ENCODE measurements at places on chromosomes 5 and 9. TPM values are rescaled to one million over a fixed set of nuclear protein-coding genes. Genes with fewer than 3 reads are reported as not detected.

- H3K4me1 ChIP-seq = peaks cover 25% of the 10 kb centered on the region
- H3K27ac ChIP-seq = peak overlapping the region; percentile 64
- no peaks in the 10 kb centered on the region for H3K27me3 ChIP-seq
- peak overlapping the region; percentile 33 for H3K4me3 ChIP-seq
Observed at GRCh38 chr5:139273572-139274289, 19.8 kb upstream of the MATR3 start.

The SLC34A1 gene
- not detected for total RNA-seq

DNA sequence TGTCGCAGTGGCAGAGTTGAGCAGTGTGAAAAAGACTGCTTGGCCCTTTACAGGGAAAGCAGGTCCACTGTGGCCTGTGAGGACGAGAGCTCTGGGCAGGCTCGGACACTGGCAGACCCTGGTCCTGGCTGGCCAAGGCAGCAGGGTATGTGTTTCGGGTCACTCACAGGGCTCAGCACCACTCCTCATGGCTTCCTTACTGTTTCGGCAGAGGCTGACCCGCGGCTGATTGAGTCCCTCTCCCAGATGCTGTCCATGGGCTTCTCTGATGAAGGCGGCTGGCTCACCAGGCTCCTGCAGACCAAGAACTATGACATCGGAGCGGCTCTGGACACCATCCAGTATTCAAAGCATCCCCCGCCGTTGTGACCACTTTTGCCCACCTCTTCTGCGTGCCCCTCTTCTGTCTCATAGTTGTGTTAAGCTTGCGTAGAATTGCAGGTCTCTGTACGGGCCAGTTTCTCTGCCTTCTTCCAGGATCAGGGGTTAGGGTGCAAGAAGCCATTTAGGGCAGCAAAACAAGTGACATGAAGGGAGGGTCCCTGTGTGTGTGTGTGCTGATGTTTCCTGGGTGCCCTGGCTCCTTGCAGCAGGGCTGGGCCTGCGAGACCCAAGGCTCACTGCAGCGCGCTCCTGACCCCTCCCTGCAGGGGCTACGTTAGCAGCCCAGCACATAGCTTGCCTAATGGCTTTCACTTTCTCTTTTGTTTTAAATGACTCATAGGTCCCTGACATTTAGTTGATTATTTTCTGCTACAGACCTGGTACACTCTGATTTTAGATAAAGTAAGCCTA lies 15.7 kb downstream of the SQSTM1 start:
- H3K36me3 ChIP-seq = peaks cover 28% of the 10 kb centered on the region
- H3K4me1 ChIP-seq = no peaks in the 10 kb centered on the region
- DNase-seq = no peak
- peak overlapping the region; percentile 16 for H3K27ac ChIP-seq
- H3K27me3 ChIP-seq = no peaks in the 10 kb centered on the region
- no peak overlapping the region for H3K4me3 ChIP-seq

DNA sequence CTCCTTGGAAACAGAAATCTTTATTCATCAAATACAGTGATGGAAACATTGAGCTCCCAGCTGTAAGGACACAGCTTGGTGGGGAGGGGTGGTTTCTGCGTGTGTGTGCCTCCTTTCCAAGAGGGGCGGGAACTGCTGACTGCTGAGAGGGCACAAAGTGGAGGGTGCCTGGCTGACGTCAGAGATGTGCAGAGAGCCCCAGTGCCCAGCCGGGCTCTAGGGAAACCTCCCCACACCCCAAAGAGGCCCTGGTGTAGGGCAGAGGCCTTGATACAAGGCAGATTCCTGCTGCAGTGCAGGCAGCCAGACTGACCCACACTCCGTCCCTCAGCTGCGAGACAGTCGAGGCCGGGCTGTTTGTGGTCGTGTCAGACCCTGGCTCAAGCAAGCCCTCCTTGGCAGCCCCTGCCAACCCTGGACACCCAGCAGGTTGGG lies 191.0 kb downstream of the CACNA1B start:
- H3K4me3 ChIP-seq = no peak overlapping the region
- no peak overlapping the region for H3K27ac ChIP-seq
- no peaks in the 10 kb centered on the region for H3K4me1 ChIP-seq
- no peak for DNase-seq

The EMB gene
- 2.8 TPM for total RNA-seq

GRCh38 chr5:460273-460625 lies 17.3 kb downstream of the EXOC3 start:
- no peak overlapping the region for H3K4me3 ChIP-seq
- H3K27ac ChIP-seq = no peak overlapping the region
- H3K36me3 ChIP-seq = peaks cover 19% of the 10 kb centered on the region
- H3K4me1 ChIP-seq = no peaks in the 10 kb centered on the region

The RASGEF1C gene
- total RNA-seq = 0.85 TPM

GRCh38 chr5:2375757-2376250 lies 375.7 kb downstream of the IRX2 start:
- H3K4me1 ChIP-seq = no peaks in the 10 kb centered on the region
- no peak overlapping the region for H3K4me3 ChIP-seq
- H3K36me3 ChIP-seq = no peaks in the 10 kb centered on the region
- no peak for DNase-seq
- no peak overlapping the region for H3K27ac ChIP-seq
- no peaks in the 10 kb centered on the region for H3K27me3 ChIP-seq

The PCDHGB4 gene
- total RNA-seq = 0.96 TPM

DNA sequence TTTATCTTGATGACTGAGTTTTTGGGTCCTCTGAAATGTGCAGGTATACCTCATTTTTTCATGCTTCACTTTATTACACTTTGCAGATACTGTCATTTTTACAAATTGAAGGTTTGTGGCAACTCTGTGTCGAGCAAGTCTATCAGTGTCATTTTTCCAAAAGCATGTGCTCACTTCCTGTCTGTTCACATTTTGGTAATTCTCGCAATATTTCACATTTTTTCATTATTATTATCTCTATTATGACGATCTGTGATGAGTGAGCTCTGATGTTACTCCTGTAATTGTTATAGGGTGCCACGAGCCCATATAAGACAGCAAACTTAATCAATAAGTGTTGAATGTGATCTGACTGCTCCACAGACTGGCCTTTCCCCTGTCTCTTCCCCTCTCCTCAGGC lies 73.4 kb upstream of the FBXW11 start:
- no peaks in the 10 kb centered on the region for H3K27me3 ChIP-seq
- H3K4me3 ChIP-seq = no peak overlapping the region
- peaks cover 10% of the 10 kb centered on the region for H3K36me3 ChIP-seq

The SLC6A18 gene
- total RNA-seq = not detected

The SMIM15 gene
- total RNA-seq = 123 TPM

- H3K27me3 ChIP-seq = no peaks in the 10 kb centered on the region
Observed at GRCh38 chr9:22159586-22159985, 150.5 kb upstream of the CDKN2B start.

- no peak for DNase-seq
- H3K4me1 ChIP-seq = no peaks in the 10 kb centered on the region
- H3K27me3 ChIP-seq = no peaks in the 10 kb centered on the region
- H3K27ac ChIP-seq = no peak overlapping the region
- H3K4me3 ChIP-seq = no peak overlapping the region
Observed at GRCh38 chr5:178496642-178497041, 93.6 kb downstream of the COL23A1 start.

The SPATA31E1 gene
- total RNA-seq = 0.07 TPM

DNA sequence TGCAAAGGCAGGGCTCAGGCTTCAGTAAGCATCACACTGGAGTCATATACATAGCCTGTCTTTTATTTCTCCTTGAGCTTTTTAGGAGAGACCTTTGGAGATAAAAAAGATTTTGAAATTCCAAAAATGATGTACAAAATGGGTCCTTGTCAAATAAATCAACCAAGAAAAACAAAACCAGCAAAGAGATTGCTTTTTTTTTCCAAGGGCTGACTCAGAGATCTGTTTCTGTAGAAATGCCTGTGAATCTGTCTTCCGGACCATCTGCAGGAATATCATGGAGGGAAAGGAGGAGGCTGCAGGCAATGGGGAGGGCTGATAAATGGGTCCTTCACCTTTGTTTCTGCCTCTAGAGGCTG lies 77.4 kb downstream of the SLIT3 start:
- no peak overlapping the region for H3K4me3 ChIP-seq
- H3K36me3 ChIP-seq = no peaks in the 10 kb centered on the region
- DNase-seq = no peak
- H3K27ac ChIP-seq = no peak overlapping the region
- H3K27me3 ChIP-seq = no peaks in the 10 kb centered on the region
- H3K4me1 ChIP-seq = no peaks in the 10 kb centered on the region

The POU5F2 gene
- total RNA-seq = 0.37 TPM

All from colonic mucosa (tissue), 4 donors.